Kidney epithelial cell (primary cell): ENCODE measurements at places on chromosomes 1 and 21. TPM values are rescaled to one million over a fixed set of nuclear protein-coding genes. Genes with fewer than 3 reads are reported as not detected.

The SUMO3 gene
- total RNA-seq, result 60.9 and 61.7 TPM in 2 replicates

The FOXD2 gene
- total RNA-seq, result 0.21 and 0.96 TPM in 2 replicates

The KRTAP21-2 gene
- total RNA-seq, result not detected in 2 replicates

The PTGS2 gene
- total RNA-seq, result 2.8 and 5.4 TPM in 2 replicates

The SLC30A2 gene
- total RNA-seq, result 0.48 and 0.75 TPM in 2 replicates

The RNF186 gene
- not detected in 2 replicates for total RNA-seq

The CFHR5 gene
- not detected in 2 replicates for total RNA-seq

The FAAH gene
- total RNA-seq, result 8.5 and 16.6 TPM in 2 replicates

The LCE1B gene
- total RNA-seq, result not detected in 2 replicates

The TSPEAR gene
- total RNA-seq, result not detected in 2 replicates

The KCNT2 gene
- total RNA-seq, result 1.2 and 1.8 TPM in 2 replicates

The DDAH1 gene
- total RNA-seq, result 32.6 and 33.4 TPM in 2 replicates

The ZNF697 gene
- total RNA-seq, result 22.4 and 23.7 TPM in 2 replicates

The LCA5L gene
- 2.0 and 4.4 TPM in 2 replicates for total RNA-seq

DNA sequence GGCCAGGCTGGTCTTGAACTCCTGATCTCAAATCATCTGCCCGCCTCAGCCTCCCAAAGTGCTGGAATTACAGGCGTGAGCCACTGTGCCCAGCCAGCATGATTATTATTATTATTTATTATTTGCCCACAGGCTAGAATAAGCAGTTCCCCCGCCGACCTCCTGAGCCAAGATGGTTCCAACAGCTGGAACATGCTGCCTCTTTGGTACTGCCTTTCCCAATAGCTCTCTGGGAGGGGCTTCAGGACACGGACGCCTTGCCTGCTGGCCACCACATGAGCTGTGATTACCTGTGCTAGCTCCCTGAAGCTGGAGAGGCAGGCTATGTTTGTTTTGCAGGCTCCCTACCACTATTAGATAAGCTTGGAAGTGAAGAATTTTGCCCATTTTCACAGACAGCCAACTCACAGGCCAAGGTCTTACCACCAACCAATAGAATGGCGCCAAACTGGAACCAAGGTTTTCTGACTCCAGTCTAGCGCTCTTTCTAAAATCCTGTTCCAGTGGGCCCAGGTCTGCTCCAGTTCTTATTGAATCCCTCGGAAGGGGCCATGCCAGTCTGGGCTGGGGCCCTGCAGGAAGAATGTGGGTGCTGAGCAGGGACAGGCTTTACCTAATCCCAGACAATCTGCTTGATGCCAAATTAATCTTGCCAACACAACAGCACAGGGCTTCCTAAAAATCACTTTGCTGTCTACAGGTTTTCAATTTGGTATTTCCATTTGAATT, 2.1 kb upstream of the GPR61 start:
- DNase-seq, result no peak

- no peak for DNase-seq
Observed at GRCh38 chr1:222009105-222009730, 267.3 kb upstream of the DUSP10 start.

DNA sequence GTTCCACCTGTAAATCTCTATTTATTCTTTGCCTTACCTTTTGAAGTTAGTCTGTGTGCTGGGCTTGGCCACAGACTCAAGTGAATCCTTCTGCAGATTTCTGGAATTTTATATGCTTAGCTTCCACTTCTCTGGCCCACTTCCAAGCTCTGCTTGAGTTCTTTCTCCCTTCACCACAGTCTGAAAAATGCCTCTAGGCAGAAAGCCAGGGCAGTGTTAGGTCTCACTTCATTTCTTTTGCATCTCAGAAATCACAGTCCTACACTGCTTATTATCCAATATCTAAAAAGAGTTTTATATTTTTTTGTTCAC, 48.9 kb downstream of the INKA2 start:
- DNase-seq, result peak; percentile 58

- no peak for DNase-seq
Observed at GRCh38 chr21:44485254-44485793, 30.0 kb downstream of the LRRC3 start.

GRCh38 chr1:11648732-11649158, 5.5 kb downstream of the FBXO2 start:
- no peak for DNase-seq

- DNase-seq, result no peak
Observed at GRCh38 chr1:117759535-117759934, 153.7 kb downstream of the TENT5C start.

- no peak for DNase-seq
Observed at GRCh38 chr1:7570311-7570710, 200.8 kb upstream of the VAMP3 start.

- peak; percentile 71 for DNase-seq
Observed at GRCh38 chr1:97906567-97907241, 14.1 kb downstream of the DPYD start.

DNA sequence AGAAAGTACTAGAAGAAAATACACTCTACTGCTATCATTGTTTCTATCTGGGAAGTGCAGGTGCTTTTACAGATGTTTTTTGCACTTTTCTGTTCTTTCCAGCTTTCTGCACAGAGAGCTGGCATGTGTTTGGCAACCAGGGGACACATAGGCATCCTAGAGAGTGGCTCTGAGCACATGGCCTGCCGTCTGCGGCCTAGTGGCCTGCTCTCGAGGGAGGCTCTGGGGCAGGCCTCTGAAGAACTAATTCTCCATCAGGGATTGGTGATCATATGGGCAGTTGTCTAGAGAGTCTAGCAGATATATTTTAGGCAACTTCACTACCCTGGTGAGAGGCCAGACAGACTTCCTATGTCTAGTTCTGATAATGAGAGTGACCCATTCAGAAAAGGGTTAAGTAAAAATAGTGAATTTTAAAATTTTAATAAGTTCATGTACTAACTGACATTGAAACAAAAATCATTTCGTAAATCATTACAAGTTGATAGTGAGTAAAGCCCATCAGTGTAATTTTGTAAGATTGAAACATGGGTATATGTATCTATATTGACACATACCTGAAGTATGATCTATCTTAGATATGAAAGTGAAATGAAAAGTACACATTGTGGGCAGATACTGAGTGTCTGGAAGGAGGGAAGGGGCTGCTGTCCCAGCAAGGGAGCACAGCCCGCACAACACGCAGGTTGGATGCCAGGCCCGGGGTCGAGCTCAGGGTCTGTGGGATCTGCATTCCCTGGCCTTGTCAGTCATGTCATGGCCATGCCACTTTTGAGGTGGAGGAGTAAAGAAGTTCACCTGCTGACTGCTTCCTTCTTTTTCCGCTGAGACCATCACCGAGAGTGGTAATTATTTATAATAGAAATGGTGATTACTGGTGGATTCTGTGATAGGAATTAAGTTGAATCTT, 79.8 kb downstream of the PCBP3 start:
- no peak for DNase-seq

DNA sequence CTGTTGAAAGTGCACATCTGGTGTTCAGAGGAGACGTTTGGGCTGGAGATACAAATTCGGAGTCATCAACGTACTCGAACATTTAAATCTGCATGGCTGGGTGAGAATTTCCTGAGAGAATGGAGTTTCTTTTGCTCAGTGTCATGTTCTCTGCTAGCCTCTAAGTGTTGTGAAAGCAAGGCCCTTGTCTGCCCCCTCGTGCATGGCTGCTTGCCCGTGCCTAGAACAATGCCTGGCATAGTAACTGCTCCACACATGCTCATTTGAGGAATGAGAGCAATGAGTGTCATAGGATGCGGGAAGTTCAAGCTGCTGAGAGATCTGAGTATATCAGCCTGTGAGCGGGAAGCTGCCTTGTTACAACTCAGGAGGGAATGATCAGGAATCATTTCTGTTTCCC, 171.1 kb upstream of the CSF3R start:
- DNase-seq, result no peak

- DNase-seq, result peak; percentile 95
Observed at GRCh38 chr1:28437924-28438699, 67.7 kb upstream of the RCC1 start.

DNA sequence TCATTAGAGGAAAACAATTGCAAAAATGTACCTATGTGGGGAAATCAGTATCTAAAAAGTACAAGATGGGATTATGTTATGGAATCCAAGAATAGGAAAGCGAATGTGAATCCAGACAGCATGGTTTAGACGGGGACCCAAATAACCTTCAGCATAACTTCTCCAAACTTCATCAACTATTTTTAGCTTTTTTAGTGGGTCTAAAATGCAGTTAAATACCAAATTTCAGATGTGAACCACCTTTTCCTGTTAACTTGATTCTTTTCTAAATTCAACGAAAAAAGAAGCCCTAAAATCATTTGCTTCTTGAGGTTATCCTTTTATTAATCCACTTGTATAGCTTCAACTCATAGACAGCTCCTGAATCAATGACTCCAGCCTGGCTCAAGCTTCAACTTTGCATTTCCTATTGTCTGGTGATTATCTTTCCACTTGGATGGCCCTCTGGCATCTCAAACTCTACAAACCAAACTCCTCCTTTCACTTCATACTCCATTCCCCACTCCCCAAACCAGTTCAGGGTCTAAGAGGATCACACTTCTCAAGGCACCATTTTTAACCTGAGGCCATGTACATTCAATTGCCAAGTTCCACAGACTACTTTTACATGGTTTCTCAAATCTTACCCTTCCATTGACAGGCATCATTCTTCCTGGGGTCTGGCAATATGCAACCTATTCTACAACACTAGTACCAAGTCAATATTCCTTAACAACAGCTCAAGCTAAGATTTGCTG, 7.4 kb downstream of the ERRFI1 start:
- no peak for DNase-seq

- peak; percentile 90 for DNase-seq
Observed at GRCh38 chr1:15949453-15950245, 26.3 kb downstream of the ZBTB17 start.

DNA sequence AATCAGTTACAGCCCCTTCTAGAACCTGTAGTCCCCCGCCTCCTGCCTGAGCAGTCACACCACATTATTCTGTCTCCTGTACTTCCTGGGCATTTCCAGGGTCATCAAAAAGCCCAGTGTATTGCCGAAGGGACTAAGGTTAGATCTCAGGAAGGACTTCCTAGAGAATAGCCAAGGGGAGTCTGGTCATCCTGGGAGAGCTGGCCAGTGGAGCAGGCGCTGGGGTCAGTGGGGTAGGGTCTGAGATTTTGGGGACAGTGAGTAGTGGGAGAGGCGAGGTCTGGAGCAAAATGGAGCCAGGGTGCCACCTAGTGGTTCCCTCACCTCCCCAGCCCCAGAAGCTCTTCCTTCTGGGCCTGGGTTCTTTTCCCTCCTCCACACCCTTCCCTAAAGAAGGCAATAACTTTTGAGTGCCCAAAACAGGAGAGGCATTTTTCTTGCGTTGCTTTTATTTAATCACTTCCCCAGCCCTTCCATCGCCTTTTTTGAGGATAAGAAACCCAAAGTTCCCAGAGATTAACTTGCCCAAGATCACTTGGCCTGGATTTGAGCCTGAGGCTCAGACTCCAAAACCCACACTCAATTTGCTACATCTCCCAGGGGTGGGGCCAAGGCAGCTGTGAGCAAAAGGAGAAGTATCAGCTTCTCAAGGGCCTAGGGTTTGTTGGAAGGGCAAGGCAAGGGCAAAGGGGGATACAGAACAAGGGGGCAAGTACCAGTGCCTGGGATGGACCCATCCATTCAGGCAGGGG, 7.3 kb upstream of the PMVK start:
- DNase-seq, result no peak

DNA sequence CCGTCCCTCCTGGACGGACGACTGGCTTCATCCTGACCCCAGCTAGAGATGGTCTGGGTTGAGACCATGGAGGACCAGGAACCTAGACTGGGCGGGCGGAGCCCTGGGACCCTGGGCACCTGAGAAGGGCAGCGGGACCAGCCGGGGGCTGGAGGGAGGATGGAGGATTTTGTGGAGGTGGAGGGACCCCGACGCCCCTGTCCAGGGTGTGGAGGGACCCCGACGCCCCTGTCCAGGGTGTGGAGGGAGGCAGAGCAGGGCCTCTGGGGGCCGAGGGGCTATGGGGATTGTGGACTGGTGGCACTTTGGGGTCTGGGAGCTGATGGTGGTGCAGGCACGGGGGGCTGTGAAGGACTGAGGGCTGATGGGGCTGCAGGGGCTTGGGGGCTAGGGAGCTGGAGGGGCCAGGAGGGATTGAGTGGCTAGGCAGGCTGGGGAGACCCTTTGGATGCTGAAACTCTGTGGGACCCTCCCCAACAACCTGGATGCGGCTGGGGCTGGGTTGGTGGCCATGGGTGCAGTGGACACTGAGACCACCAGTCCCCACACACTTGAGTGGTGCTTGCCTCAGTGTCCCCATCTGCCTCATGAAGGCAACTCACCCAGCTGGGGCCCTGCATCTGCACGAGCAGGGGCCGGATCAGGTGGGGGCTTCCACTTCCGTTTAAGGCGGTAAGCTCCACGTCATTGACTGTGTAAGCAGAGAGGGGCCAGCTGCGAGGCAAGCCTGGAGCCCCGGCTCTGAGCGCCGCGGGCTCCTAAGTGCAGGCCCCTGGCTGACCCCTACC, 7.4 kb downstream of the GJC2 start:
- no peak for DNase-seq

DNA sequence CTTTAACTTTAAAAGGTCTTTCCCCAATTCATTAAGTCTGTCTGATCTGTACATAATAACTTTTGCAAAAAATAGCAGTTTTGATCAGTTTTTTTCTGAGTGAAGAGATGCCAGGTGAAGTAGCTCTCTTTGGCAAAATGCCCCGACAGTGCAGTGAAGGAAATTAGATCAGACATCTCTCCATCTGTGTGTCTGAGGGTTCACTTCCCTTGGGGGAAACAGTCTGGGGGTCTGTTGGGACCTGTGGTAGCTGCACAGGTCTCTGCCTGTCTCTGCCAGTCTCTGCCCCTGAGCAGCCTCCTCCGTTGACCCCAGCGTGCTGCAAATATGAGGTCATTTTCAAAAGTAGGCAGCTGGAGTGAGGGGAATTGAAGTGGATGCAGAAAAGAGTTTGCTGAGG, 54.5 kb downstream of the TBCE start:
- no peak for DNase-seq

DNA sequence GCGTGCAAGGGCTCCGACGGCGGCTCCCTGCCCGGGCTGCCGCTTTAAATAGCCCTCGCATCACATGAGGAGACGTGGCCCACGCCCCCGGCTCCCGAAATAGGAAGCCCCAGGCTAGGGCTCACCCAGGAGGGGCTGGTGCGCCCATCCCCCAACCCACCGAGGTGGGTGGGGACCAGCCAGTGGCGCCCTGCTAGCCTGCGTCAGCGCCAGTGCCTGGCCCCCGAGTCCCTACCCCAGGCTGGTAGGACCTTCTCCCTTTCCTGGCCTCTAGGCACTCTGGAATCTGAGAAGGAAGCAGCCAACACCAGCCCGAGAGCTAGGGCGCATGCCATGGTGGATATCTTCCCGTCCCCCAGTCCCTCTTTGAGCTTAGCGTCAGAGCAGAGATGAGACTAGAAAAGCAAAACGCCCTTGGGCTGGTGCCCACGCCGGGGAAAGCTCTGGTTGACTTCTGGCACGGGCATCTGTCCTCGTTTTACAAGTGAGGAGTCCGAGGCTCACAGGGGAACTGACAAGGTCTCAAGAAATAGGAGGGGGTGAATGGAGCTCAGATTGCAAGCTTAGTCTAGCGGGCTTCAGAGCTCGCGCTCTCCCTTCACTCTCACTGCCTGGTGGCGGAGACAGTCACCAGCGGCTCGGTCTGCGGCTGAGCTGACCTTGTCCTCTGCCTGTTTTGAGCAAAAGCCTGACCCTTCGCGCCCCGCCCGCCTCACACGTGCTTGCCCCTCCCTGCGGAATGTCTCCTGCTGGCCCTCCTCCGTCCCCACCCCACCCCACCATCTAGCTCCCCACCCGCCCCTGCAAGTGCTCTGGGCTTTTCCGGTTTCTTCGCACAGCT, at the start of gene FABP3:
Gene FABP3, minus strand, starts transcription at position 21 of the 841 bp plus-strand sequence. CDS start 62 bp downstream, outside the sequence.
- no peak for DNase-seq
